T follicular helper cell (primary cell): ENCODE measurements at places on chromosomes 5 and 9.

DNA sequence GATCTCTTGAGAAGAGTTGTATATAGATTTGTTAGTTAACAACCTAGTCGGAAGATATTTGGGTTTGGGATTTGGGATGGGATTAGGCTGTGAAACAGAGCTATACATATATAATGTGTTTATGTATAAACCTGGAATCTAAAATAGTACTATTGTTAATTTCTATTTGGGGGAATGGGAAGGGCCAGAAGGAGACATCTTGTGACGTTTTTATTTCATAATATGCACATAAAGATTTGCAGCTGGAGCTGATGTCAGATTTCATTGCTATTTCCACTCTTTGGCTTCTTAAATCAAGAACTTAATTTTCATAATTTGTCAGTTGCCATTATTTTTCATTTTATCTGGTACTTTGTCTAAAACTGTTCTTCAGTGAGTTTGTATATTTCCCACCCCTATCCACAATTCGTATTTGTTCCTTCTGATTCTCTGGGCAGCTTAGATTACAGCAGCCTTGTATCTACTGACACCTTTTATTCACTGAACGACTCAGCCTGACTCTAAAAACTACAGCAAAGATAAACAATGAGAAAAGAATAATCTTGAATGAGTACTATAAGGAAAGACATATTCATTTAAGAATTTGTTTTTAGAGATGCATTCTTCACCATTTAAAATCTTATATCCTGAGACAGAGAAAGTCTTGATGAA lies 86.9 kb downstream of the YTHDC2 start:
- no peak for DNase-seq

- DNase-seq: no peak
Measured at GRCh38 chr5:17096952-17097695, 120.3 kb upstream of the BASP1 start.

- DNase-seq: no peak
Measured at GRCh38 chr9:99039505-99040182, 65.3 kb upstream of the TGFBR1 start.

DNA sequence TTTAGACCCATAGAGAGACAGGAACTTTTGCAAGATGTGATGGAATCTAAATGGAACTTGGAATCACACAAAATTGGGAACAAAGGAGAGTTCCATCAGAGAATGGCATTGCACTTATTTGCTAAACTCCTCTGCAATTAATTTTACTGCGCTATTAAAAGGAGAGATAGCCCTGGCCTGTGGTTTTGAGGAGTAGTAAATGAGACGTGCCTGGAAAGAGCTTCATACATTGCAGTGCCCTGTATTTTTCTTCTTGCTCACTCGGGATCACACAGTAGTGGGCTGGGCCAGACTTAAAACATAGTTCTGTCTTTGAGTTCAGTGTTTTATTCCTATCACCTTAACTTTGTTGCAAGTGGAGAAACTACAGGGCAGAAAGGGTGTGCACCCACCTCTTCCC lies 94.4 kb upstream of the SLC27A6 start:
- no peak for DNase-seq

DNA sequence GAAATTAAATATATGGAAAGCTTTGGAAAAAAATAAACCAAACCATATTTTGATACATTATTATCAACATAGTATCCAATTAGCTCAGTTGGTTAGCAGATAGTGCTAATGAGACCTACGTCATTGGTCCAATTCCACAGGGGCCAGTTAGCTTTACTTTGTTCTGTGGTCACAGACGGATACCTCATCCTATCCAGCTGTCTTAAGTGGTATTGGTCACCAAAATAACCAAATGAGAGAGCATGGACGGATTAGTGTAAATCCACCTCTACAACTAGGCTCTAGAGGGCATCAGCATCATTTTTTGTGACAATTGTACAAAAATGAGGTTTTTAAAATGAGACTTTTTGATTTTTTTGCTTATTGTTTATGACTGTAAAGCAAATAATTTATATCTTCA lies 364.2 kb downstream of the KIAA0825 start:
- no peak for DNase-seq
